Fibroblast of villous mesenchyme (primary cell): ENCODE measurements at places on chromosomes 5 and 9. TPM values are rescaled to one million over a fixed set of nuclear protein-coding genes. Genes with fewer than 3 reads are reported as not detected.

The INSL4 gene
- not detected in 2 replicates for total RNA-seq

The GAPT gene
- total RNA-seq = not detected in 2 replicates

The FAM81B gene
- total RNA-seq = 0.32 TPM in 1 of 2 replicates, not detected in the other

The SPATA31A3 gene
- not detected in 2 replicates for total RNA-seq

The FAM221B gene
- not detected in 2 replicates for total RNA-seq

- peak; percentile 17 for DNase-seq
Measured at GRCh38 chr5:105617436-105618215, 2053.1 kb downstream of the EFNA5 start.

DNA sequence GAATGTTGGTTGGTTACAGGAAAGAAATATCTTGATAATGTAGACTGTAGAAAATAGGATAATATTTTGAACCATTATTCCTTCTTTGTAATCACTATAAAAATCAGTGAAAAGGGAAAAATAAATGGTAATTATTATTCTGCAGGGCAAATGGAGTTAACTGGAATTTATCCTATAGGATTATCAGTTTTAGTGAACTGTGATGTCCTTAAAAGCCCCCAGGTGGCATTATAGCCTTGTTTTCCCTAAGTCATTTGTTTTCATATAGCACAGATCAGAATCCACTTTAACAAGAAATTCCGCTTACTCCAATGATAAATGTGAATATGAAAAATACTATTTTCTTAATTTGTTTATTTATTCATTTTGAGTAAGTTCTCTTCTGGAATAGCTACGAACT is 26.2 kb upstream of the WDR41 start:
- DNase-seq = peak; percentile 5

- peak; percentile 12 for DNase-seq
Measured at GRCh38 chr9:69444021-69444420, 119.0 kb downstream of the ENTREP1 start.

DNA sequence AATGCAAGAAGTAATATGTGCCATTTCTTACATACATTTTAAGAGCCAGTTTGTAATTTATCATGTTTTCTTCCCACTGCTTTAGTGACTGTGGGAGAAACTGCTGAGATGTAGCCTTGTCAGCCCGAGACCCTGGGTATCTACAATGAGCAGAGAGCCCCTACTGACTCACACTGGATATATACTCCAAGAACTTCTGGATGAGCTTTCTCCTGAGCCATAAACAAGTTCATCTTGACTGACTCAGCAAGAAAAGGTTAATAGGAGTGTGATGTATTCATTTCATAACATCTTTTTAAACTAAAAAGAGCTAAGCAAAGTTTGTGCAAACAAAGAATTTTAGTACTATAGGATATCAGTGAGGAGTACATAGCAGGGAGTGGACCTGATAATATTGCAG is 182.5 kb downstream of the EDIL3 start:
- DNase-seq = no peak

GRCh38 chr9:15400281-15400941 is 22.3 kb upstream of the SNAPC3 start:
- DNase-seq = peak; percentile 88

- DNase-seq = peak; percentile 39
Measured at GRCh38 chr9:114417511-114417910, 29.7 kb upstream of the AKNA start.

DNA sequence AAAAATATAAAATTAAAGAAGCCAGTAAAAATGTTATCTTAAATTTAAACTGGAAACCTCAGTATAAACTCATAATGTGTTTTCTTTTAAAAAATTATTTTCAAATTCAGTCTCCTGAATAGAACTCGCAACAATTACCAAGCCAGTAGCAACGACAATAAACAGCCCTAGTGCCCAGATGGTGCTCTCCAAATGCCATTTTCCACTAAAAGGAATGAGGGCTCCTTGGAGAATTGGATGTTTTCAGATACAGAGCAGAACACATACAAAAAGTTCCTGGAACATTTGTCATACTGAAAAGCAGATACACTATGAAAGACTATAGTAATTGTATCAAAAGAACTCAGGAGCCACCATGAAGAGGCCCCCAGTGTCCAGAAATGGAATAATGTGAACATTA is 97.4 kb downstream of the TMC1 start:
- no peak for DNase-seq

DNA sequence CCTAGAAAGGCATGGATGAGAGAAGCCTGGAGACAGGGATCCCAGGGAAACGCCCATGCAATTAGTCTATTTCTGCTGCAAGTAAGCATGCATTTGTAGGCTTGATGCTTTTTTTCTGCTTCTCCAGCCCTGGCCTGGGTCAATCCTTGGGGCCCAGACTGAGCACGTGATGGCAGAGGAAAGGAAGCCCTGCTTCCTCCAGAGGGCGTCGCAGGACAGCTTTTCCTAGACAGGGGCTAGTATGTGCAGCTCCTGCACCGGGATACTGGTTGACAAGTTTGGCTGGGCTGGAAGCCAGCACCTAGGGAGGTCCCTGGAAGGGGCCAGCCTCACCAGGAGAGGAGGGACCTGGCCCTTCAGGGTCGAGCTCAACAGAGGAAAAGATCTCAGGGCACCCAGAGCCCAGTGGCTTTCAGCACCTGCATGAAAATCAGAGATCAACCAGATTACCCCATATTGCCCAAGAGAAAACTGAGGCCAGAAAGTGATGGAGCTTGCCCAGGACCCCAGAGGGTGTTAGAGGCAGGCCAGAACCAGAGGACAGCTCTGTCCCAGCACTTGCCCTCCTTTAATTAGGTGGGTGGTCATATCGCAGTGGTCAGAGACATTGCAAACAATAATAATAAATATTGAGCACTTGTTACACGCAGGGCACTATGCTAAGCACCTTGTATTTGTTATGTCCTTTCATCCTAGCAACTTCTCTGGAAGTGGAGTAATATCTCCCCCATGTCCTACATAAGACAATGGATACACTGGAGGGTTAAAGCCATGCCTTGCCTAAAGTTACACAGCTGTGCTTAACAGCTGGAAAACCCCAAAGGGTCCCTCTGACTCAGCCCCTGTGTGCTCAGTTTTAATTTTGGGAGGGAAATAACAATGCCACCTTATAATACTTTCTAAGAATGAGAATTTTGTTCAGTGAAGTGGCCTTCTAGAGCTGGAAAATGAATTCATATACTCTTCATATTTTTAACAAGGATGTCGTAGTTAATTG is 67.1 kb downstream of the KLF4 start:
- peak; percentile 85 for DNase-seq

GRCh38 chr9:35741740-35742139 is 7.3 kb downstream of the GBA2 start:
- no peak for DNase-seq

- DNase-seq = no peak
Measured at GRCh38 chr5:52814352-52815148, 26.8 kb downstream of the ITGA1 start.

GRCh38 chr5:113140837-113141671 is 164.5 kb downstream of the DCP2 start:
- DNase-seq = peak; percentile 96

DNA sequence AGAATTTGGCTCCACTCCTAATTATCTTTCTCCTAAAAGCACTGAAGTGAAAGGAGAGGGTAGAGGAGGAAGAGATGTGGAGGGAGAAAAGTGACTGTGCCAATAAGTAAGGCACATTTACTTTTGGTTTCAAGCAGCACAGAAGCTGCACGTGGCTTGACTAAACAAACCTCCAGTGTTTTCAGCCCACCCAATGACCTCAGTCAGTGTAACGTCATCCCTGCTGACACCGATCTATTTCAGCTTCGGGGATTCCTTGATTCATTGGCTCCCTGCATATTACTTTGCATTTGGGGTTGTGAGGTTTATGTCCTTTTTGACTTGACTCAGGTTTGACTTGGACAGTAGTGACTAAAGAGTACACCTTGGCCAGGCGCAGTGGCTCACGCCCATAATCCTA is 35.6 kb upstream of the NIM1K start:
- peak; percentile 24 for DNase-seq

- DNase-seq = peak; percentile 27
Measured at GRCh38 chr5:103259705-103260355, 1.3 kb downstream of the MACIR start.

GRCh38 chr9:80085668-80086067 is 513.9 kb downstream of the TLE4 start:
- DNase-seq = no peak

DNA sequence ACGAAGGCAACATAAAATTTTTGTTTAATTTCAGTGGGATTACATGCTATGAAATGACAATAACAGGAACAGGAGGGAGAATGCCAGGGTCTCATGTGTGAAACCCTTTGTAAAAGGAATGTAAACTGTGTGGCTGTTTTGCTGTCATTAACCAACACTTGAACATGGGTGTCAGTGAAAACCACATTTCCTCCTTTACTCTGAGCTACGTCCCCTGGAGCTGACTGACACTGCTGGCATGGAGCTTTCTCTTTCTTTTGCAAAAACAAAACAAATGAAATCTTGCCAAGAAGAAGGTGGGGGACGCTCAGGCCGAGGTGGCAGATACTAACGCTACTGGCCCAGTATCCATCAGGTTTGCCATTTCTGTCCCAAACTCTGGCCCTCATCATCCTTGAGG is 121.4 kb downstream of the DMRT2 start:
- no peak for DNase-seq
